ENCODE measurements at places on chromosomes 2 and 18.

DNA sequence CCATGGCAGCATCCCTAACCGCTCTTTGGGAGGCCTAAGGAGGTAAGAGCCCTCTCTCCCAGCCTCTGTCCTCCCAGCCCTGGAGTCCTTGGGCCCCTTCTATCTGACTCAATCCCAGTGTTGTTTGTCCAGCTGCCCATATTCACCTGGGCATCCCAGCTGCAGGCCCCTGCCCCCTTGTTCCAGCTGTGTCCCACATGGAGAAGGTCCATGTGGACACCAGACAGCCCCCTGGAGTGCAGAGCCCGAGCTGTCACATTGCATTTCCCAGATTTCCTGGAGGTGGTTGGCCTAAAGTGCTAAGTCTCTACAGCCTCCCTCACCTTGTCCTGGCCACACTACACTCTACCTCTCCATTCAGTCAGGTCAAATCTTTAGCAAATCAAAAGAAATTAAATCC is 42.5 kb downstream of the PSD4 start:
- DNase-seq = no peak

- DNase-seq = no peak
These were observed 1.4 kb upstream of the MARCO start for GRCh38 chr2:118940486-118941120.

DNA sequence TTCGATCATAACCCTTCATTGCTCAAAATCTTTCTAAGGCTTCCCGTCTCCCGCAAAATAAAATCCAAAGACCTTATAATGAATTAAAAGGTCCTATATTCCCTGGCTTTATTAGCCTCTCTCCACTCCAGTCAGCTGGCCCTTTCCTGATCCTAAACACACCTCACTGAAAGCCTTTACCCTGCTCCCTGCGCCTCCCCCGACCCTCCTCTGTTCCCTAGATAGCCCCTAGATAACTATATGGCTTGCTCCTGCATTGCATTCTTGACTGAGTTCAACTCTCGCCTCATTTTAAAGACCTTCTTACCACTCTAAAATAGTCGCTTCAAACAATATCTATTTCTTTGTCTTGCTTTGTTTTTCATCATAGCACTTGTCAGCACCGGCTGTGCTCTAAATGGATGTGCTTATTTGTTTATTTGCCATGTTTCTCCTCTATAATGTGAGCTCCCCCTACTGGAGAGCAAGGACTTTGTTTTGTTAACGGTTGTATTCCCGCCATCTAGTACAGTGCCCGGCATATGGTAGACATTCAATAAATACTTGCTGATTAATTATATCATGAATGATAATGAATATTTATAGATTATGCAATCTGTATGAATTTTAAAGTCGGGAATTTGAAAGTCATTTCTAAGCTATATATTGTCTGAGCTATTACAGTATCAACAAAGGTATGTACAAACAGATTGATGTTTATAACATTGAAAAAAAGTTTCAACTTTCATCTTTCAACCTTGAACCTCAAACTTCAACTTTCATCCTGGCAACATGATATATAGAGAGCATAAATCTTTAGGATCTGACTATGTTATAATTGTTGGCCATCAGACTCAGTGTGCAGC is 32.4 kb upstream of the VIT start:
- no peak for DNase-seq

DNA sequence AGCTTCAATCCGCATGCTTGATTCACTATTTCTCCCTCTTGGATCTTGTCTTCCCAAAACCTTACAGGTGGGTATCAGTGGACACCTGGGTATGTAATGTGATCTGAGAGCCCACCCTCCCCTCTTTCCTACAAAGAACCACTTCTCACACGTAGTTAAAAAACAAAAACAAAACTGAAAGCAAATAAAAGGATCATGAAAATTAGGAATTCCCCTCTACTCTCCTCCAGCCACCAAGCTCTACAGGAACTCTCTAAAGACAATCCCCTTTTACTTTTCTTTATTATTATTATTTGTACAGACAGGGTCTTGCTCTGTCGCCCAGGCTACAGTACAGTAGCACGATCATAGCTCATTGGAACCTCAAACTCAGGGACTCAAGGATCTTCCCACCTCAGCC is 40.8 kb upstream of the MYO1B start:
- no peak for DNase-seq

DNA sequence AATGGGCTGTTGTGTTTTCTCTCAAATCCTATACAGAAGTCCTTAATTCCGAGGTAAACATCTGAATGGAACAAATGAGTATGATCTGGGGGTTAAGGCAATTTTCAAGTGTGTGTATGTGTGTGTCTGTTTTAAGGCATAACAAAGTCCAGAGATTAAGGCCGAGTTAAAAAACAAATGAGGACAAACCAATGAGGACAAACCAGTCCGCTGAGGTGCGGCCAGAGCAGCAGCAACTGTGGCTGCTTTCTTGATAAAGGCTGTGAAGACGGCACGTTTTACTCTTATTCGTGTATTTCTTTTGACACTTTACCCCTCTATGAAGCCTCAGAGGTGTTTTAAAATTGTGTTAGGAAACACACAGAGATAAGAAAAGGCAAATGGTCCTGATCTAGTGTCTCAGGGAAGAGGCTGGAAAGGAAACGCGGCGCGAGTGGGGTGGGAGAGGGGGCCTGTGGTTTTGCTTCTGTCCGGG is 495 bp upstream of the GULP1 start:
- DNase-seq = no peak

- DNase-seq = no peak
These were observed 24.5 kb upstream of the ALPP start for GRCh38 chr2:232354069-232354468.

GRCh38 chr2:205684871-205685313 is 2.6 kb downstream of the NRP2 start:
- no peak for DNase-seq

GRCh38 chr2:43196768-43197587 is 29.4 kb downstream of the ZFP36L2 start:
- no peak for DNase-seq

DNA sequence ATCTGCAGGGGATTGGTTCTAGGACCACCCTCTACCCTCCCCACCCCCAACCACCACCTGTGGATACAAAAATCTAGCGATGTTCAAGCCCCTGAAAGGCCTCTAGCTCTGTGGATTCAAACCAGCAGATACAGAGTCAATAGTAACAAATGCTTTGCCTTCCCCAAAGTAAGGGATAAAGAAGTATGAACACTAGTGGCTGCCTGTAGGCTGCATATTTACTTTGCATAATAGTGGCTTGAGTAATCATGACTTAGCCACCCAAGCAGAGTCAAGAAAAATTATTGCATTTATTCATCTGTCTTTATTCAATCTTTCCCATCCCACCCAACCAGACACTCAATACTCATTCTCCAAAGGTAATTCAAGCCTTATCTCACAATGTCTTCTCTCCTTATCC is 43.8 kb downstream of the SOCS6 start:
- no peak for DNase-seq

DNA sequence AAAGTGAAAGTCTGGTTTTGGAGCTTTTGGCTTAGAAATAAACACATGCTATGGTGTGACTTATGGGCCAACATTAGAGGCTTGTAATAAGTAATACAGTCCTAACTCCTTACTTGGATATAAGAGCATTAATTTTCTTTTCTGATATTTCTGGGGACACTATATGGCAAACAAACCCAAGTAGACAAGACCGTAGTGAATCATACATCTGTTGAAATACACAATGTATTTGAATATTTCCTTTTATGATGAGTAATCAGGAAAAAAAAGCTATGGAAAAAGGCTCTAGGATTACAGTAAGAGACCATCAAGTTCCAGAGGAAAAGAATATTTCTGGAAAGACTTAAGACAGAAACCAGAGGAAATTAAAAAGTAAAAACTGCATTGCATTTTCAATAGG is 146.0 kb upstream of the CYP26B1 start:
- no peak for DNase-seq

- DNase-seq = no peak
These were observed 142.9 kb upstream of the ZSWIM2 start for GRCh38 chr2:186991766-186992417.

GRCh38 chr2:145096582-145096981 is 576.7 kb upstream of the ZEB2 start:
- DNase-seq = no peak

GRCh38 chr2:124317628-124318027 is 292.5 kb downstream of the CNTNAP5 start:
- no peak for DNase-seq

- DNase-seq = no peak
These were observed 95.9 kb downstream of the CRIM1 start for GRCh38 chr2:36451512-36451911.

DNA sequence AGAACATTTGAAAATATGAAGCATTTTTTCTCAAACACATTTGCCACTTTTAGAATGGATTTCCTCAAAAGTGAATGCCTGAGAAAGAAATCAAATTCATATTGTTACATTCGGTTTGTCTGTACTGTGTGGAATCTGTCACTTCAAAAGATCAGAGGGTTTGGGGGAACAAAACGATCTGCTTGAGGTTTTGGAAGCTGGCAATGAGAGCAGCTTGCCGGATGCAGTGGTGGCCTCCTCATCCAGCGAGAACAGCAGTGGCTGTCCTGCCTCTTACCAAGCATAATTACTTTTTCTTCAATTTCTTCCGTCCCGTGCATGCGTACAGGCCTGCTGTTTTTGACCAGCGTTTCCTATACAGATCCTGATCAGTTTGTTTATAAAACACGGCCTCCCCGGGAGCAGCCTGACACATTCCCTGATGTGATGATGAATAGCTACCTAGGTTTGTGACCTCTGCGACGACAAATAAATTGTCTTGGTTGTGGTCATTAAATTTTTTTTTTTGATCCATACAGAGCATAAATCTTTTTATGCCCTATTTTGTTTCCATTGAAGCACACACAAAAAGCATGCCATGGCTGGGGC is 45.2 kb downstream of the ITGA6 start:
- DNase-seq = no peak

DNA sequence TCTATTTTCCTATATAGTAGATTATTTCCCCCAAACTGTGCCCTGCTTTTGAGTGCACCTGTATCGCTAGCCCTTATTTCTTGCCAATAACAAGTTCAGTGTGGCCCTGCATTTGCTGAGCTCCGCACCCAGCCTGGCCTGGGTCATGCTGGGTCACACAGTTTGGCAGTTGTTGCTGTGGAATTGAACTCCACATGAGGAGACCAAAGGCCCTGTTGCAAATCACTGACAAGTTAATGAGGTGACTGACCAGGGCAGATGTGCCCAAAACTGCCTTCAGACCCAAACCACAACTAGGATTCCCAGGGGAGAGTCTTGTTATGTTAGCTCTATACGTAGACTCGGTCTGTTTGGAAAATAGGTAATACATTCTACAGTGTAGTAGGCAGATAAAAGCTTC is 31.0 kb downstream of the COL4A4 start:
- DNase-seq = no peak

DNA sequence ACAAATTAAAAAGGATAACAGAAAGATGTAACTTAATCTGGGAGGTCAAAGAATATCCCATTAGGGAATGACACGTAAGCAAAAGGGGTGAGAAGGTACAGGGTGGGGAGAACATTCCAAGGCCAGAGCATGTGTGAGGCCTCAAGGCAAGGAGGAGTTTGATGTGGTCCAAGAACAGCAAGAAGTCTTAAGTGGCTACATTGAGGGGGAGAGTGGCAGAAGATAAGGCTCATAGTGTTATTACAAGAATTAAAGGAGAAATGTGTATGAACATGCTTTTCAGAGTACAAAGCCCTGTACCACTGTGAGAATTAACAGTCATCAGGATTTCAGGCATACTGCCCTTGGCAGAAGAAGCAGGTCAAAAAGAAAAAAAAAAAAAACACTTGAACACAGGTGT is 174.4 kb upstream of the ERBB4 start:
- DNase-seq = no peak

- no peak for DNase-seq
These were observed 3.0 kb downstream of the CNNM4 start for GRCh38 chr2:96763511-96764252.

GRCh38 chr2:56217106-56217505 is 33.3 kb downstream of the CCDC85A start:
- DNase-seq = no peak

DNA sequence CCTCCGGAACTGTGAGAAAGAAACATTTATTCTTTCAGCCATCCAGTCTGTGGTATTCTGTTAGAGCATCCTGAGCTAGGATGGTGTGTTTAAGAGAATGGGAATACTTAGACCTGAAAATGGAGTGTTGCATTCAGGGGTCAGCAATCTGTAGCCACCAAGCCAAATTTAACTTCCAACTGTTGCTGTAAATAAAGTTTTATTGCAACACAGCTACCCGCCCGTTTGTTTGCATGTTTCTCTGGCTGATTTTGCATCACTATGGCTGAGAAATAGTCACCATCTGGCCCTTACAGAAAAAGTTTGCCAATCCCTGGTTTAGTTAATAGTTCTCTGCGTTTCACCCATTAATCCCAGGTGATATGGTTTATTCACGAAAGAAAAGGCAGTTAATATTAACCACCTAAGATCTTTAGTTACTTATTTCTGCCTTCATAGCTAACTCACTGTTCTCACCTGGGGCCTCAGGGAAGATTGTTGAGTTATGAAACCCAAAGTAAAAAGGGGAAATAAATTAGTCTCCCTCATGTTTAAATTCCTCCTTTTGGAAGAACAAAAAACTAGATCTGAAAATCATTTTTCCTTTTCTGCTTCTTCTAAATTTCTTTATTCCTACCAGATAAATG is 9.5 kb upstream of the CYS1 start:
- DNase-seq = no peak

GRCh38 chr2:55014962-55015939 is 35.0 kb downstream of the RTN4 start:
- peak; percentile 0 for DNase-seq

- no peak for DNase-seq
These were observed 155.3 kb downstream of the SEPTIN10 start for GRCh38 chr2:109458512-109458911.

DNA sequence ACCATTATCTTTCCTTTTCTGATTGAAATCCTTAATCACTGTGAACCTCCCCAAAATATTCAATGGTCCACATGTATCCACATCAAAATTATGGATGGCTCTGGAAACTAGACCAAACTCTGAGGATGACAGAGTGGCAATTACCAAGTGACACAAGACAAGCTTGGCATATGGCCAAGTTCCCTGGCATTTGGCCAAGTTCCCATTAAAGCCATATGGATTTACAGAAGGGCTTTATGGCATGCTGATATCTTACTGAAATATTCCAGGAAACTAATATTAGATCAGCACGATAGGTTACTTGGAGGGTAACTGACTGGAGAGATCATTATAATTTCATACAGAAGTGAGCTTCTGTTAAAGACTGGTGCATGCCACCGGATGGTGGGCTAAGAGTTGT is 21.9 kb upstream of the CERS6 start:
- DNase-seq = no peak

DNA sequence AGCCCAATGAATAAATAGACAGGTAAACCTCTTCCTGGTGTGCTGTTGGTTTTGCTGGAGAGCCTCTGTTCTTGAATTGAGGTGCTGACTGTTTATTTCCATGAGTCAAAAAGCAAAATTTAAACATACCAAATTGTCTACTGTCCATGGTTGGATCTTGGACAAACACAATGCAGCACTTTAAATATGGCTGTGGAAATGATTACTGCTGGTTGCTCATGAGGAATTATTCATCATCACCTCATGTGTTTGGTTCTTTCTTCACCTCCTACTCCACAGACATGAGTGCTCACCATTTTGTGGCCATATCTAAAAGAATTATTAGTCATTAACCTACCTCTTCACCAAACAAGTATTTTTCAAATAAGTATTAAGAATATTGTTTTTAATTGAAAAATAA is 85.3 kb upstream of the GALNT5 start:
- no peak for DNase-seq

- DNase-seq = no peak
These were observed 71.8 kb downstream of the FMNL2 start for GRCh38 chr2:152406836-152407161.

- DNase-seq = no peak
These were observed 155.6 kb downstream of the QPCT start for GRCh38 chr2:37500031-37500430.
